ENCODE measurements at places on chromosomes 7 and 10.

DNA sequence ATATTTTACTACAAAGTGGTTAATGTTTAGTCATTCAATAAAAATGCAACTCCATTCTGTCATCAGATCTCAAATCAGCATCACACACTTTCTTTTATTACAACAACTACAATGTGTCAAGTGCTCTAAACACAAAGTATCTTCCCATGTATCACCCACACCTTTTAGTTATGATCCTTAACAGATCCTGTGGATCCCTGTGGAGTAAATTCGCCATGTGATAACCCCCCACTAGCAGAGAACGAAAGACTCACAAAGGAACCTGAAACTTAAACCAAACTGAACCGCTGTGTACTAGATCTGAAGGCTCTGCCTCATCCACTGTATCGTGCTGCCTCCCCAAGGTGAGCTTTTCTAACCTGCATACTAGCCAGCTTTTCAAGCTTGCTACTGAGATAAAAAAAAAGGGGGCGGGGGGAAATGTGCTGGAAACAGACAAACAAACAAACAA lies 1.7 kb downstream of the DPY19L1 start:
- DNase-seq = peak; percentile 31

DNA sequence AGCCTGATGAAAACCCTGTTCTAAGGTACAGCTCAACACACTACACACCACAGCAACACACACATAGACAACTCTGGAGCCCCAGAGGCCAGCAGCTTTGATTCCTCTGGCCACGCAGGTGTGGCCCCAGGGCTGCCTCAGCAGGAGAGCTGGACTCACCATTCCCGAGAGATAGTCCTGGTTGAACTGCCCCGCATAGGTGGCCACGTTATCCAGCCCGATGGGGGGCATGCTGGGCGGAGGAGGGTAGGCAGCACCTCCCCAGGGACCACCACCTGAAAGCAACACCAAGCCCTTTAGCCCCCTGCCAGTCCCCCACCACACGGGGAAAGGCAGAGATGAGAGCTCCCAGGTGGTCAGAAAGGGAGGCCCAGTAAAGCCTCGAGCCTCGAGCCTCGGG lies 34.7 kb downstream of the ANXA11 start:
- DNase-seq = no peak

DNA sequence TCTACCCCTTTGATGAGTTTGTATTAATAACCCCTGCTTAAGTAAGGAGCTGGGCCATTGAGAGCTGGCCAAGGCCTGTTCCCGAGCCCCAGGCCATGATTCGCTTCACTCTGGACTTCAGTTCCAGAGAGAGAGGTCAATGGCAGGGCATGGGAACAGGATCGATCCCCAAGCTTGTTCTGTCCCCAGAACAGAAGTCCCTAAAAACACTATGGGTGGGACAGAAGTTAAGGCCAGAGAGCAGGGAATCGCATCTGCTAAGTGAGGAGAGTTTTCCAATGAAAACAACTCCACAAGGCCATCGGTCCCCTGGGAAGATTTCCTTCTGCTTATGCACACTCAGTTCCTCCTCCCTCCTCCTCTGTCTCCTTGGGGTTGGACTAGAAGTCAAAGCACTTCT lies 159.6 kb downstream of the LSM5 start:
- no peak for DNase-seq

DNA sequence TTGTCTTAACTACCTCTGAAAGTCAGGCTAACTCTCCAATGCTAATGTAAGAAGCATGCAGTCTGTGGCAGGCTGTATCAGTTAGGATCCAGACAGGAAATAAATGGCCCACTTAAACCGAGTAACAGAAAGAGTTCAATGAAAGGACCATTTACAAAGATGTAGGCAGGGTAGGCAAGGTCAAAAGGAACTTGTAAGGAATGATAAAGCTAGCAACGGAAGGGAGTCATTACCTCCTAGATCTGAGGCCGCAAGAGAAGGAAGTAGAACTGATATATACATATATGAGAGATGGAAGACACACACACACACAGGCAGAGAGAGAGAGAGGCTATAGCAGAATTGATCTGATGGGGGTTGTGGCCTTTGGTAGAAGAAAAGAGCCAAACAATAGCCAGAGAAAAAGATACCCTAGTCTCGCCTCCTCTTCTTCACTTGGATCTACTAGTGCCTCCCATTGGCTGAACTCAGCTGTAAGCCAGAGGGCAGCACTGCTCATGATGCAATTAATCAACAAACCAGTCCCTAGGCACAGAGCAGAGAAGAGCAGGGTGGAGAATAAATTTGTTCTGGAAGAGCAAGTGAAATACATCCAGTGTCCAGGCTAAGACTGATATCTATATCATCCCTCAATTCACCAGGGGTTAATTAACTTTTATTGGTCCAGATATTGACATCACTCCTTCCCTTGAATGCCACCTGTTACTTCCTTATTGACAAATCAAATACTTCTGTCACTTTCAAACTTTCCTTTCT lies 91.2 kb downstream of the LSMEM1 start:
- no peak for DNase-seq

DNA sequence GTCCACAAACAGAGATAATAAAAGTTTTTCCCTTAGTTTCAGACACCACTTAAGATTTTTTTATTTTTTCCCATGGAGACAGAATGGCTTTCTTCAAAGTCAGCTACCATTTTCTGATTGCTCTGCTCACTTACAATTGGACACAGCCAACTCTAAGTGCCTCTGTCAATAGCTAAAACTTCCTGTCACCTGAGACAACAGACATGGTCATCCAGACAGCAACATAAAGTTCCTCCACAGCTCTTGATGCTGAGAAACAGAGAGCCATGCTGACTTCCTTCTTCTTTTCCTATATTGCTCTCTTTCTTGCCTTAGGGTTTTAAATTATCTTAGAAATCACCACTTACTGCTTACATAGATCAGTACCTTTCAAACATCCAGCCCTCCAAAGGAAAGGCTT lies 12.0 kb downstream of the ZNF800 start:
- DNase-seq = no peak

DNA sequence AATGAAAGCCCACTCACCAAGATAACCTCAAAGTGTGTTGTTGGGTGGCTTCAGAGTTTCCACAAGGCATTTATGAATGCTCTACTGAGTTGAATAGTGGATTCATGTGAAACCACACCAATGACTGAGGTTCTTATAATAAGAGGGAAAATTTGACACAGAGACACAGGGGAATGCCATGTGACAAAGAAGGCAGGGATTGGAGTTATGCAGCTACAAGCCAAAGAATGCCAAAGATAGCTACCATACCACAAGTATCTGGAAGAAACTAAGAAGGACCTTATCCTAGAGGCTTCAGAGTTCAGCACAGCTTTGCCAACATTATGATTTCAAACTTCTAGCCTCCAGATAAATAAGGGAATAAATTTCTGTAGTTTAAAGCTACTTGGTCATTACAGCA lies 68.0 kb upstream of the PCDH15 start:
- no peak for DNase-seq
